Stimulated activated CD8-positive, alpha-beta memory T cell treated with anti-CD3 and anti-CD28 coated beads, Interleukin-15, amount 100 ng/mL, for 4 hours (primary cell): ENCODE measurements at places on chromosomes 1 and 21.

- DNase-seq: no peak
Measured at GRCh38 chr21:32001390-32001789, 128.6 kb downstream of the HUNK start.

GRCh38 chr1:156571919-156572662, at the start of gene IQGAP3:
Gene IQGAP3, minus strand, starts transcription at chr1:156572565. Its CDS starts 36 bp downstream, at chr1:156572529.
- peak; percentile 31 for DNase-seq

- DNase-seq: no peak
Measured at GRCh38 chr1:20432891-20433290, 53.1 kb downstream of the CAMK2N1 start.

GRCh38 chr1:56200442-56200841, 378.9 kb downstream of the PLPP3 start:
- DNase-seq: no peak

- no peak for DNase-seq
Measured at GRCh38 chr1:195439661-195440060, 1168.6 kb downstream of the KCNT2 start.

GRCh38 chr1:19825298-19825697, 10.2 kb upstream of the RNF186 start:
- DNase-seq: no peak

DNA sequence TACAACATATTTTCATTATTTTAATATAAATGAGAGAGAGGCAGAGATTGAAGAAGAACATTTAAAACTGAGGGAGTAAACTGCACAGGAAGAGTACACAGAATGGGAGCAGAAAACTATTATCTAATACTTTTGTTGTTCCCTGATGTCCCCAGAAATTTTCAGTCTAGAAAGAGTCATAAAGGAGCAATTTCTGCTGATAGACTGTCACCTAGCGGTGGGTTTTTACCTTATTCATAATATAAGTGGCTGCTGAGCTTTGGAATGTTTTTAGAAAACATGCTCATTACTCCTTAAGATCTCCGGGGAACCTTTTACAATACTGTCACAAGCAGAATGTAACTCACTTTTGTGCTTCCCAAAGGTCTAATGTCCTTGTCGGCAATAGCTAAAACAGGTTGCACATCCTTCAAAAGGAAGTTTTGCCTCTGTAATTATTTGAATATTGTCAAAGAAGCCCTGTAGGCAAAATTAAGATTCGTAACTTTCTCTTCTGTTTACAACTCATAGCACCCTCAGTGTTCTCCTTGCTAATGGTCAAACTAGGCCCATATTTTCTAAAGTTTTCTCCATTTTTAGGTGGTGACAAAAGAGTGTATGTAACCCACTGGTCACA, 4.9 kb upstream of the NPL start:
- no peak for DNase-seq

DNA sequence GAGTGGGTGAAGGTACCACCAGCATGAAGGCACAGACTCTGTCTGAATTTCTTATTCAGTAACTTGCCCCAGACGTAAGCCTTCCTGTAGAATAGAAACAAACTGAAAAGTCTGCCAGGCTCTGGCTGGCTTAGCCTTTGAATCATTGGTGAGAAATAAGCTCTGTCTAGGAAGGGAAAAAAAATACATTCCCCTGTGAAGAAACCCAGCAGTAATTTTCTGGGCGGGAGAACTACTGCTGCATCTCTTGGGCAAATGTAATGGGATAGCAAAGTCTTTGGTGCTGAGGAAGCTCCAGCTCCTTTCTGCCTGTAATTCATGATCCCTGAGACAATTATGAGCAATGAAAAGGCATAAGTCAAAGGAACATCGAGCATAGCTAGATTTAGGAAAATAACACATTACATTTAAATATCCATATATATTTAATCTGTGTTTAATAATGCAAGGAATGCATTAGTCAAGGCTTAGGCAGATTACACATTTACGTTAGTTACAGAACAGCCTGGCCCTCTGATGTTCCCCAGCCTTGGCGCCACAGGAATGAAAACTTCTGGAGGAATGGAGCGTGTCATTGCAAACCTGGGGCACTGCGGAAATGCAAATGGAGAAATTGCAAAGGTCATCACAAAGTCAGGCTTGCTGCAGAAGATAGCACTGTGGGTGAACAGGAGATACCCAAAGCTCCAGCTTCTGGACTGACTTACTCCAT, 216.3 kb upstream of the CAMK1G start:
- DNase-seq: no peak

- DNase-seq: no peak
Measured at GRCh38 chr1:229579059-229579673, 20.7 kb upstream of the ABCB10 start.

GRCh38 chr1:45332346-45332720, 5.6 kb downstream of the HPDL start:
- no peak for DNase-seq

DNA sequence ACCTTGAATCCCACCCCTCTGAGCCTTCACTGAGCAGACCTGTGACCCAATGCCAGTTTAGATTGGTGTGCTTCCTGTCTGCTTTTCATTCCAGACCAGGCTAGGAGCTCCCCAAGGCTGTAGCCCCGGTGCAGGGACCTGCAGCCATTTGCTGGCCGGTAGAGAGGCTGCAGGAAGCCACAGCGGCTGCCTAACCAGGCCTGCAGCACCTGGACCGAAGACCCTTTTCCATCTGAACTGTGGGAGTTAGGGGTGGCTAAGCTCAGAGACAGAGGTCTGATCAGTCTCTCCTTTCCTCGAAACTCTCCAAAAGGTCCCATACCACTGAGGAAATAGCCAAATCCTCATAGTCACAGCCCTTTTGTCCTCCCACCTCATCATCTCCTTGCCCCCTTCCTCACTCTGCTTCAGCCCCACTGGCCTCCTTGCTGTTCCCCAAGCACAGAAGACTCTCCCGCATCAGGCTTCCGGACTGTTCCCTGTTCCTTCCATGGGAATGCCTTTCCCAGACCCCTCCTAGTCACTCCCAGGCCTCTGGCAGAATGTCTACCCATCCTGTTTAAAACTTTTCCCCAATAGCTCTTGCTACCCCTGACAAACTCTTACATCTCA, 674 bp upstream of the TTC4 start:
- DNase-seq: no peak

DNA sequence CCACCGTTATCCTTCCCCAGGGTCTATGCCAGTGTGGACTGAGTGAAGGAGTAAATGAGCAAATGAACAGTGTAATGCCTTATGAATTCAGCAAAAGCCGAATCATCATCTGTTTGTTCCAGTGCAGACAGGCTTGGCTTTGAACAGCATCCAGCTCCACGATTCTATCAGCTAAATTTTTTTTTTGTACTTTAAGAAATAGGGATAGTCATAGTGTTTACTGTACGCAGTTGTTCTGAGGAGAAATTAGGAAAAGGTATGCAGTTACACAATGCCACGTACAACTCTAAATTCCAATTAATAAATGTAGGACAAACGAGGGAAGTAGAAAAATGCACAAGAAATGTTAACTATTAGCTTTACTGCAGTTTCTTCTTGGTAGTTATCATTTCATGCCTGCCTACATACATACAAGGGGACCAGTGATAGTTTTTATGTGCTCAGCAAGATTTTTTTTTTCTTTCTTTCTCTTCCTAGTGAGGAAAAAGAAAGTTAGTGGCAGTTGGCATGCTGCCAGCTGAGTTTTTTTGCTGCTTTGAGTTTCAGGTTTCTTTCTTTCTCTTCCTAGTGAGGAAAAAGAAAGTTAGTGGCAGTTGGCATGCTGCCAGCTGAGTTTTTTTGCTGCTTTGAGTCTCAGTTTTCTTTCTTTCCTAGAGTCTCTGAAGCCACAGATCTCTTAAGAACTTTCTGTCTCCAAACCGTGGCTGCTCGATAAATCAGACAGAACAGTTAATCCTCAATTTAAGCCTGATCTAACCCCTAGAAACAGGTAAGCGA, at the start of gene IFI44L:
IFI44L (plus strand) TSS at position 646 of the 777 bp plus-strand sequence. CDS start 7,468 bp downstream, outside the sequence.
- peak; percentile 19 for DNase-seq

GRCh38 chr1:93394514-93394913, 48.8 kb downstream of the DR1 start:
- DNase-seq: no peak

GRCh38 chr1:178864326-178864725, 6.6 kb downstream of the ANGPTL1 start:
- no peak for DNase-seq

DNA sequence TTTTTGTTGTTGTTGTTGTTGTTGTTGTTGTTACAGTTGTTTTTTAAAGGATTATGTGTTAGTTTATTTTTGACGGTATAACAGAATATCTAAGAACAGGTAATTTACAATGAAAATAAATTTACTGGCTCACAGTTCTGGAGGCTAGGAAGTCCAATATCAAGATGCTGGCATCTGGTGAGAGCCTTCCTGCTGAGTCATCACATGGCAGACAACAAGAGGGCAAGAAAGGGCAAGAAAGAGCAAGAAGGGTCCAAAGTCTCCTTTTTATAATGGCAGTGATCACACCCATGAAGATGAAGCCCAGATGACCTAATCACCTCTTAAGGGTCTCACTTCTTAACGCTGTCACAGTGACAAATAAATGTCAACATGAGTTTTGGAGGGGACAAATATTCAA, 142.1 kb downstream of the NEGR1 start:
- no peak for DNase-seq

GRCh38 chr1:75616436-75617433, 5.8 kb upstream of the SLC44A5 start:
- DNase-seq: no peak

DNA sequence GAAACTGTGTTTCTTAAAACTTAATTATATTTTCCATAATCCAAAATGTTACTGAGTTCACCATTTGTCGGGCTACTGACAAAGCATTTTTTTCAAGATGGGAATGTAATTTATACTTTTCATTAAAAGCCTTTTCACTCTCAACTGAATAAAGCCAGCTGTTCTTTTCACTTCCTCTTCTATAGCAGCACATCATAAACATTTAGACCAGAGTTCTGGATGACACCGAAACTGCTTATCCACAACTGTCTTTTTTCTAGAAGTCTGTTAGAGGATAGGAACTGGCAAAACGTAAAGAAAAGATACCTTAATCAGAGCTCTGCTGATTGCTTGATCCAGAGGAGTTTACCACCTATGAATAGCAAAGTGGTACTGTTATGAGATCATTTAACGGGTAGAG, 594.7 kb downstream of the ADGRL2 start:
- DNase-seq: no peak

DNA sequence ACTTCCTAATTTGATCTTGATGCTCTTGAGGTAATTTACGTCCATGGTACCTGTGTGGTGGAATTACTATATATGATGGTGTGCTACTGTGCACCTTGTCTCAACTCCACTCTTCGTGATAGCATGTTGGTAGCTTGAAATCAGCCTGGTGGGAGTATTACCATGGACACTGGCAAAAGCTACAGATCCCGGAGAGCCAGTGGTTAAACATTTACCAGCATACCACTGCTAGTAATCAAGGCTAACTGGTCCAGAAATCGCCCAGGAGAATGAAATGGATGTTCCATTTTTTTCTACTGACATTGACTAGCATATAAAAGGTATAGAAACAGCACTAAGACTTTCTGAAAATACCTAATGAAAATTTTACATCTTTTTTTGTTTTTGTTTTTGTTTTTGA, 30.6 kb downstream of the ELK4 start:
- DNase-seq: no peak

- no peak for DNase-seq
Measured at GRCh38 chr1:37556712-37557196, at the start of gene DNALI1. Gene DNALI1, plus strand, starts transcription at chr1:37556940. Its CDS starts 55 bp downstream, at chr1:37556995.

GRCh38 chr1:208132287-208132882, 111.8 kb downstream of the PLXNA2 start:
- DNase-seq: no peak

GRCh38 chr1:100778748-100779147, 59.2 kb downstream of the VCAM1 start:
- no peak for DNase-seq

DNA sequence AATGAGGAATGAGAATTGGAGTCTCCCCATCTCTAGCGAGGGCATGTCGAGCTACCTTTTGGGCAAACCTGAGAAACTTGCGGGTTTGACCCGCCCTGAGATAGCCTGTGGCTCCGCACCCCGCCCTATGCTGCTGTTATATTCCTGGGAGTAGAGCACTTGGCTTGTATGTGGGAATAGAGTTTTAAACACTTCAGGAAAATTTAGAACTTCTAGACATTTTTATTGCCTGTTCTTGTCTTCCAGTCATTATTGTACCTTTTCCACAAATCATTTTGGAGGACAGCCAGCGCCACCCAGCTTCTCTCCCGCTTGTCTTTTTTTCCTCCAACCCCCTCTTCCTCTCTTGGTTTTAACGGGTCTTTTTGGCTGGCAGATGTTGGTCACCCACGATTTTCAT, 738 bp downstream of the GNPAT start:
- no peak for DNase-seq

- no peak for DNase-seq
Measured at GRCh38 chr21:30194701-30195299, 21.1 kb downstream of the CLDN8 start.

DNA sequence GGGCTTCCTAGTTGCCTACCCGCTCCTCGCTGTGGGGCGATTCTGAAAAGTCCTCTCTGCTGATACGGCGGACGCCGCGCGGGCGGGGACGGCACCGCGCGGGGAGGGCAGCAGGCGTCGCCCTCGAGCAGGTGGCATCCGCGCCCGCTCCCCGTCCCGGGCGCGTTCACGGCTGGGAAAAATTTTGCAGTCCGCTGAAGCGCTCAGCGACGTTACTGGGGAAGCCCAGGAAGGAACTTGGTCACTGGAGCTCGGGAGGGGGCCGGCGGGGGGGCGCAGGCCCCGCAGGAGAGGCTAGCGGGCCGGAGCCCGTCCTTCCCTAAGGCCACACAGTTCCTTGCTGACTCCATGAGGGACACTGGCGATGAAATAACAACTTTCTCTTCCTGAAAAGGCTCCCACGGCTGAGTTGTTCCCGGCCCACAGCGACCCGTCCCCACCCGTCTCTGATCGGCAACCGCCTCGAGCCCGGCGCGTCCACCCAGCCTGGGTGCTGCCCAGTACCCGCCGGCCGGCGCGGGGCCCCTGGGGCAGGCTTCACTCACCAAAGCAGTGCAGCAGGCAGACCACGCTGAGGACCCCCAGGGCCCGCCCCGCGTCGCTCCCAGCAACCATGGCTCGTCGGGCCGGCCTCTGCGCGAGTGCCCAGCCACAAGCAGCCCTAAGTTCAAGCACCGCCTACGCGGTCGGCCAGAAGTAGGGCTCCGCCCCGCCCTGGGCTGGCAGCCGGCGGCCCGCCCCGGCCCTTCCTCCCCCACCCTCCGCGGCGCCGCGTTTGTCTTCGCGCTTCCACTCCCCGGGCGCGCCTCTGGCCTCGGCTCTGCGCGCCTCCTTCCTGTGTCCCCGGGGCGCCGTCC, at the start of gene CD58:
CD58 (minus strand) TSS at position 669 of the 857 bp plus-strand sequence; CDS start at position 615, 54 bp downstream.
- DNase-seq: peak; percentile 63
